Activated CD4-positive, alpha-beta T cell treated with anti-CD3 and anti-CD28 coated beads, Interleukin-2, Interleukin-4, amounts not matched to agents 100 ng/mL and 50 ng/mL, durations not matched to agents 16 hours and 8 hours (primary cell): ENCODE measurements at places on chromosomes 4 and X.
A peak's percentile ranks its signal among the peaks of the same experiment; 100 is the strongest.

- DNase-seq, result peak; percentile 78
Measured at GRCh38 chrX:102863735-102864134, 73.3 kb upstream of the RAB40AL start.

DNA sequence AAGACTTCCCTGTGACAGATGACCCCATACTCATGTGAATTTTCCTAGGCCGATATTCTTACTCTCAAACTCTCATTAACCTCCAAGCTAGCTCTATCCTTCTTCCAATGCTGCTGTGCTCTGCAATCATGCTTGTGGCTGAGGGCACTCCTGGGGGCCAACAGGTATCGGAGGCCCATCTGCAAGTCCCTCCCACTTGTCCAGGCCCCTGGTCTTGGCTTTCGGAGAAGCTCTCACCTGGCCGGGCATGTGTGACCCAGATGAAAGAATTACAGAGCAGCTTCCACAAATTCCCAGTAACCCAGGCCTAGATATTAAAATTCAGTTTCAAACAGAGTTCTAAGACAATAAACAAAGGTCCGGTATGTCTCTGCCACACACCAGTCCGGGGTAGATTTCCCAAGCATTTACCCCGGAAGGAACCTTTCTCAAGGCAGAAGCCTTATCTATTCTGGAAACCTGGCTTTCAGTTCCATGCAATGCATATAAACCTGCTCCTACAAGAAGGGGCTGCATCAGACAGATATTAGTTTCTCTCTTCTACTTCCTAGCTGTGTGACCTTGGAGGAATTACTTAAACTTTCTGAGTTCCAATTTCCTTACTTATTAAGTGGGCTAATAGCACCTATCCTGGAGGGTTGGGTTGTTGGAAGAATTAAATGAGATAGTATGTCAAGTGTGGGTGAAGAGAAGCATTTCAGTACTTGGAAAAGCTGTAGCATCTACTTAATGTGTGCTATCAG, 270.8 kb downstream of the PTTG2 start:
- no peak for DNase-seq

GRCh38 chr4:88969271-88969670, 87.7 kb downstream of the FAM13A start:
- DNase-seq, result no peak

DNA sequence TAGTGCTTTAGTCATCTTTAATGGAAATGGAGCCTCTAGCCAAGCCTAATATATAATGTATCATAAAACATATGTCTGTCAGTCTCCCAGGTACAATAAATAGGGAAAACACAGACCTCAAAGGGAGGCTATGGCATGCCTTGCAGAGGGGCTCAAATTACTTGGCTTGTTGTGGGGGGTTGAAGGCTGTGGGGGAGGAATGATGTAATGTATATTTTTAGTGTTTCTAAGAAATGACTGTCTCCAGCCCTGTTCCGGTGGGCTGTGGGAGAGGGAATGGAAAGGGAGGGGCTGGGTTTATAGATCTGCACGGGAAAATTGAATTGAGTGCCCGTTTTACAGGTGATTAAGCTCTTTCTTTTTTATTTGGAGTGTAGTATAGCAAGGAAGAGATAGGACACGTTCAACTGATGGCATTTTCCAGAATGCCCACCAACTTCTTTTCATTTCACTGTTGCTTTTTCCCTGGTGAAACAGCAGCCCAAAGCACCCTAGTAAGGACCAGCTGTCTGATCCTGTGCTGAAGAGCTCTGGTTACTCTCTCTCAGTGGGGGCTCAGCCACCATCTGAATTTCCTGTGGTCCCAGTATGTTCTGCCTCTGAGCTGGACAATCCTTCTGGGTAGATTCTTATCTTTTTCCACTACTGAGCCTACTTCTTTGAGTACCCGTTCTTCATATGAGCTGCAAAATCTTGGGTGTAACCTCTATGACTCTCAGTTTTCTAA, 220.7 kb upstream of the CASK start:
- no peak for DNase-seq

DNA sequence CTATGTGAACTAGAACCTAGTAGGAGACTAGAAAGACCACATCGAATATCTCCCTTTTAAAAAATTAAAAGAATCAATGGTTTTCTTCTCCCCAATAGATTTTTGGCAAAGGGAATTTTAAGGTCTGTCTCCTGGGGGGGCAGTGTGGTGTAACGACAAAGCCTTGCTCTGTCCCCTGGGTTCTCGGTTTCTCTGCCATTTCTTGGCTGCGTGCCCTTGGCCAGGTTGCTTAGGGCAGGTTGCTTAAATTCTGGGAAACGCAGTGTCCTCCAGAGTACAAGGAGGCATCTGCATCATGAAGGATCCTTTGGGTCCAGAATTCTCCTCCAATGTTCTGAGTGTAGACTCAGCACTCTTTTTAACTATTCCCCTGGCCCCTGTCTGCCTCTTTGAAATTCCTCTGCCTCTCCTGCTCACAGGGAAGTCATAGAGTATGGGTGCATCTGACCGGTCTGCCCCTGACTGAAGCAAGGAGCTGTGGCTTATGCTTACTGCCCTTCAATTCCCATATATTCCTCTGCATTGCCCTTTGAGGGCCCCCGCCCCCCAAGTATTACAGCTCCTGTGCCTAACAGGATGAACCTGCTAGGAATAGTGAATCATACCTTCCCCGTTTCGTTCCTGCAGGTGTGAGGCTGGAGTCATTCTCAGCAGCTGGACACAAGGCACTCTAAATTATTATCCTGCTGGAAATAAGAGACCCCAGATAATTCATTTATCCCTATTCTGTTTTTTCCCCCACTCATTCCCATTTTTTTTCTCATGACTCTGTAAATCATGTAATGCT, 2.2 kb downstream of the KIT start:
- no peak for DNase-seq
